ENCODE measurements at places on chromosomes 3 and 15.

GRCh38 chr3:152257563-152258035 is 11.1 kb upstream of the MBNL1 start:
- DNase-seq: peak; percentile 49

- peak; percentile 47 for DNase-seq
Observed at GRCh38 chr3:37800022-37800551, 61.6 kb upstream of the CTDSPL start.

- no peak for DNase-seq
Observed at GRCh38 chr3:27354161-27354560, 15.0 kb downstream of the NEK10 start.

GRCh38 chr15:88912500-88912921 is 668 bp downstream of the MFGE8 start:
- DNase-seq: peak; percentile 45

DNA sequence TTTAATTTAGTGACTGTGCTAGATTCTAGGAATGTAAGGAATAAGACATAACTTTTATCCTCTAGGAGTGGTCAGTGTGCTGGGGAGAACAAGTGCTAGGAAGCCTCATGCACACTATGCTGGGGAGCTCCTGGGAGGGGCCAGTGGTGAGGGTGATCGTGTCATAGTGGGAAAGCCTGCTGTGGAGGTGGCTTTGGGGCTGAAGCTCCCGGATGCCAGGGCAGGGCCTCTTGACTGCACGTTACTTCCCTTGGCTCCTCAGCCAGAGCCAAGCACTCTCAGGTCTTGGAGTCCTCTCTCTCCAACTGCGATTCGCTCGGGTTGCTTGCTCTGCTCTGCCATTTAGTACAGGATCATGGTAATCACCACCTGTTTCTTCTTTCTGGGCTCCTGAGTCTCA is 33.6 kb downstream of the SQOR start:
- no peak for DNase-seq
